Stimulated activated CD4-positive, alpha-beta T cell treated with anti-CD3 and anti-CD28 coated beads, Interleukin-1b, Interleukin-23, amount 100 ng/mL, for 1 hour (primary cell): ENCODE measurements at places on chromosomes 13 and 19.

- DNase-seq: no peak
These were observed 1362.0 kb downstream of the PCDH9 start for GRCh38 chr13:65868099-65868498.

GRCh38 chr19:41745756-41746155 is 9.6 kb upstream of the CEACAM6 start:
- no peak for DNase-seq

- no peak for DNase-seq
These were observed at the start of gene ATP7B for GRCh38 chr13:52010890-52011631. ATP7B (minus strand) TSS chr13:52011450; CDS start chr13:52011337, 113 bp downstream.

GRCh38 chr19:38644719-38645118 is 2.7 kb upstream of the ACTN4 start:
- no peak for DNase-seq

DNA sequence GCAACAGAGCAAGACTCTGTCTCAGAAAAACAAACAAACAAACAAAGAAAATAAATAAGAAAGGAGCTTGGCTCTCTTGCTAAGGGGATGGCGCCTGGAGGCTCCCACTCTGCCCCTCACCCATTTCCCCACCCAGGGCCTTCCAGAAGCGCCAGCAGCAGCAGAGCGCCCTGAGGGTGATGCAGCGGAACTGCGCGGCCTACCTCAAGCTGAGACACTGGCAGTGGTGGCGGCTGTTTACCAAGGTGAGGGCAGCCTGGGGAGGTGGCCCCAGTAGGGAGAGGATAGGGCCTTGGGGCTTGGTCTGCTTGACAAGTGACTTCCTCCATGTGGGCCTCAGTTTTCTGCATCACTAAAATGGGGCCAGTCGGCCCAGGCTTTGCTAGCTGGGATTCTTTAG is 59.8 kb downstream of the MYH14 start:
- no peak for DNase-seq

DNA sequence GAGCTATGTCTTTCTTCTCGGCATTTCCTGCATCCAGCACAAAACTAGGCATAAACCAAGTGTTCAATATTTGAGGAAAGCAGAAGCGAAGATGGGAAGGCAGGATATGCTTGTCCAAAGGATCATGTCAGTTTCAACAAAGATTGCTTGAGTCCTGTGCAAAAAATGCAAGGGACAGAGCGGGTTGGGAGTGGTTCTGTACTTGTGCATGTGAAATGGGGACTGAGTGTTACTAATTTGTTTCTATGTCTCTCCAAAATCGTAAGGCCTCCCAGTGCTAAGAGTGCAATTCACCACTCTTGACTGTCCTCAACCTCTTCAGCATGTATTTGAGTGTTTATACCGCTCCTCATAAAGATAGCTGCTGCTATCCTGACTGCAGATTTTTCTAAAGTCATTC is 166.2 kb downstream of the DLEU7 start:
- DNase-seq: no peak

DNA sequence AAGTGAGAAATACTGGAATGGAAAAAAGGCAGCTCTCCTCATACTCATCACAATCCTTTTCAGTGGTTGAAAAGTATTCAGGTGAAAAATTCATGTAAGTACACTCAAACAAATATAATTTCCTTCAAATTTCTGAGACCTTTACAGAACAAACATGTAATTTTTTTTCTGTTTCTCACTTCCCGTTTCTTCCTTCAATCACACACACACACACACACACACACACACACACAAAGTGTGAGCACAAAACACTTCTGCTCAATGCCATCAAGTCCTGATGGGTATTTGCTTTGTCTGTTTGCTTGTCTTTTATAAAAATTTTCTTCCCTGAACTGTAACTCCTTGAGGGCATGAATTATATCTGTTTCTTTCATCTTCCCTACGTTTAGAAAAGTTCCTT is 110.6 kb downstream of the LIG4 start:
- no peak for DNase-seq
